HTR-8/SVneo (cell line): ENCODE measurements at places on chromosomes 4 and X.

- DNase-seq: no peak
Measured at GRCh38 chrX:29561417-29561816, 653.9 kb upstream of the MAGEB2 start.

GRCh38 chr4:20085156-20085555 is 166.5 kb upstream of the SLIT2 start:
- no peak for DNase-seq

- no peak for DNase-seq
Measured at GRCh38 chr4:17544205-17544604, 29.2 kb downstream of the CLRN2 start.

GRCh38 chr4:114691865-114692264 is 93.3 kb downstream of the UGT8 start:
- no peak for DNase-seq

DNA sequence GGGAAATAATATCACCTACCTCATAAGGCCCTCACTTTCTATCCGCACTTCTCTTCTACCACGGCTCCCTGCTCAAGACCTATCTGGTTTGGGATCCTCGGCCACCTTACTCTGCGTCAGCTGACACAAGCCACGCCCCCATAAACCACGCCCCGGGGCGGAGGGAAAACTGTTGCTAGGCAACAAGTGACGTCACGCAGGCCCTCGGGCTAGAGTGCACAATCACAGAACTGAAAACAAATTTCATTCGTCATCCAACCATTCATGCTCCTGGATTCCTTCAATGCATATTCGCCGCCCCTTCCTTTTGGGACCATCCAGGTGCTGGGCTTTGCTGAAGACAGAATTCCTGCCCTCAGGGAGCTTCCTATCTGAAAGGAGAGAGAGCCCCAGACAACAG is 66.3 kb downstream of the SMC1A start:
- no peak for DNase-seq

- DNase-seq: no peak
Measured at GRCh38 chr4:151163855-151164254, 64.4 kb downstream of the RPS3A start.

- no peak for DNase-seq
Measured at GRCh38 chr4:118388606-118389005, 35.8 kb upstream of the PRSS12 start.

GRCh38 chr4:181659202-181659601 is 584.0 kb upstream of the TENM3 start:
- no peak for DNase-seq

DNA sequence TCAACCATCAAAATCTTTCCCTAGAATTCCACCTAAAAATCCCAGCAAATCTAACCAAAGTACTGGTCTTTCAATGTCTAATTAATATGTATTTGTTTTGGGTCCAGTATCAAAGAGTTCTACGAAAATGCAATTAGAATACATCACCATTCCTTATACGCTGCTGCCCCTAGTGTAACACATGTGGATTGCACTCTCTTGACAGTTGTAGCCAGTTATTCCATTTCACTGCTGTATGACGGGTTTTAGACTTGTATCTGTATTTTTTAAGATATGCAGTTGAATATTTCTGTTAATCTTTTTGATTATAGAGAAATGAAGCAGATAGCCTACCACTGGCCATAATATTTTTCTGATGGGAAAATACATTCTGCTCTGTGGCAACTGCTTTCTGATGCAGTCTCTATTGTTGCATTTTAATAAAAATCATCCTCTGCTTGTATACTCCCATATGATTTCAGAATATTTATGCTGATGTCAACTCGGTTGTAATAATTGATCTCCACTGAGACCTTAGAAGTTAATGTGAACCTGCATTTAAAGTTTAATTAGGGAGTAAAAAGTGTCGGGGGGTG is 17.1 kb upstream of the PAGE2B start:
- DNase-seq: peak; percentile 2

DNA sequence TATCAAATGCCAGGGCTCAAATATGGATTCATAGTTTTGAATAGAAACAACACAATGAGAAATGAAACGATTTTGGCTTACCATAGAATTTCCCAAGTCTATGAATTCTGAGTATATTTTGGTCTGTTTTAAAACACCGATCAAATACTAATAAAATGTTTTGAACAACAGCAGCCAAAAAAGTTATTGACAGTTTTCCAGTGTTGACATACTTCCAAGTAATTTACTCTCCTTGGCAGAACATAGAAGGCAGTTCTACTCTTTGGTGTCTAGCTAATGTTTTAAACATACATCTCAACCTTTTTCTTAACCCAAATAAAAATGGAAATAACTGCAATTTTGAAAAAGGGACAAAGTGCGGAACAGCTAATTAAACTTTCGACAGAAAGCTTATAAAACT is 1419.8 kb downstream of the ADGRL3 start:
- DNase-seq: no peak

- DNase-seq: no peak
Measured at GRCh38 chr4:2333356-2333841, 71.5 kb upstream of the MXD4 start.

GRCh38 chr4:5209862-5210261 is 158.6 kb downstream of the STK32B start:
- DNase-seq: no peak

- DNase-seq: no peak
Measured at GRCh38 chr4:8534611-8535010, 45.6 kb upstream of the GPR78 start.

DNA sequence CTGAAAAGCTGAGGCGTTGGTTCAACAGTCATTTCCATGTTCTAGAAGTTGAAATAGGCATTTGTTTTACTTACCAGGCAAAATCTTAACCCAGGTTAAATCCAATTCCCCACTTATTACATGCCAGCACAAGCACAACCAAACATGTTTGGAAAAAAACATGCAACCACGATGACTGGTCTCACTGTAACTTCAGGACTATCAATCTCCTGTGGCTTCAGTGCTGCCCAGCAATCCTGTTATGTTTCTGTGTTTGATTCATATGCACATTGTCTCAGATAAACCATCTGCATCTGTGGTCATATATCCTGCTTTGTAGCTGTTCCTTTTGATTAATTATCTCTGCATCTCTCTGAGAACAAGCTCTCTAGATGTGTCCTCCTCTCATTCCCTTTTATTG is 28.3 kb downstream of the PRDM8 start:
- no peak for DNase-seq

DNA sequence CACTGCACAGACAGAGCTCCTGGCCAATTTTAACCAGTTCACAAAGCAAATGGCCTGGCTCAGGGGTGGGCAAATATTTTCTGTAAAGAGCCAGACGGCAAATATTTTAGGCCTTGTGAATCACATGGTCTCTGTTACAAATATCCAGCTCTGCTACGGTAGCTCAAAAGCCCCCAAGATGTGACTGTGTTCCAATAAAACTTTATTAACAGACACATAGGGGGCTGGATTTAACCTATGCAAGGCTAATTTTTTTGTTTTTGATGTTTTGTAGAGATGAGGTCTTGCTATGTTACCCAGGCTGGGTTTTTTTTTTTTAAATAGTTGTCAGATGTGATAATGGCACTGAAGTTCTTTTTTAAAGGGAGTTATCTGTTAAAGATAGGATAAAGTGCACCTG is 65.4 kb downstream of the PRKX start:
- DNase-seq: no peak

- DNase-seq: no peak
Measured at GRCh38 chrX:133888984-133889383, 96.4 kb downstream of the GPC3 start.

DNA sequence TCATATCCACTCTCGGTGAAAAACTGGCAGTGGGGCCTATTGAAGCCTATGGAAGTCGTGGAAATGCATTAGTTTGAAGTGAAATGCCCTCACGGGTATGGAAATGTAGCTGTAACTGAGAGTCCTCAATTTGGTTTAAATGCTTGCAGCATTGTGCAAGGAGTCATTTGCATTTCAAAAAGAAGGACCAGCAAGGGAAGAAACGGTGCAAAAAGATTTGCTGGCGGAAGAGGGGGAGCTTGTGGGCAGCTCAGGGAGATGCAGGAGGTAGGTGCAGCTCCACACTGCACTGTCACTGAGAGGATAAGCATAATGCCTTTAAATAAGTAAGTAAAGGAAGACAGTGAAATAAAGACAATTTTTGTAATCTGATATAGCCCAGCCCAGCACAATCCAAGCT is 400.4 kb upstream of the DIPK2B start:
- no peak for DNase-seq

DNA sequence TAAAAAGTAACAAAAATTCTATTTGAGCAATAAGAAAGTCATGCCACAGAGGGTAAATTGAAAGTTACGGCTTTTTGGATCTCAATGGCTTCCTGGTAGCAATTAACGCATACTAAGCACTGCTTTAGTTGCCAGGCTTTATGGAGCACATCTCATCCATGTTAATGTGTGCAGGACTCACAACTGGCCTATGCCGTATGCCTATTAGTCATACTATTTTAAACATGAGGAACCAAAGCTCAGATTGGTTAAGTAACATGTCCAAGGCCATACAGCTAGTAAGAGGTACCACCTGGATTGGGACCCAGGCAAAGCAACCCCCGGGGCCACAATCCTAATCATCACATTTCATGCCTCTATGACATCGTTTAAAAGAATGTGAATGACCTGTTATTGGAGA is 17.1 kb downstream of the DAPP1 start:
- DNase-seq: no peak

- DNase-seq: no peak
Measured at GRCh38 chrX:150569155-150569477, 695 bp downstream of the MTM1 start.

- DNase-seq: no peak
Measured at GRCh38 chr4:102493794-102494193, 7.4 kb upstream of the NFKB1 start.

GRCh38 chr4:163107754-163108153 is 58.9 kb downstream of the NAF1 start:
- no peak for DNase-seq

DNA sequence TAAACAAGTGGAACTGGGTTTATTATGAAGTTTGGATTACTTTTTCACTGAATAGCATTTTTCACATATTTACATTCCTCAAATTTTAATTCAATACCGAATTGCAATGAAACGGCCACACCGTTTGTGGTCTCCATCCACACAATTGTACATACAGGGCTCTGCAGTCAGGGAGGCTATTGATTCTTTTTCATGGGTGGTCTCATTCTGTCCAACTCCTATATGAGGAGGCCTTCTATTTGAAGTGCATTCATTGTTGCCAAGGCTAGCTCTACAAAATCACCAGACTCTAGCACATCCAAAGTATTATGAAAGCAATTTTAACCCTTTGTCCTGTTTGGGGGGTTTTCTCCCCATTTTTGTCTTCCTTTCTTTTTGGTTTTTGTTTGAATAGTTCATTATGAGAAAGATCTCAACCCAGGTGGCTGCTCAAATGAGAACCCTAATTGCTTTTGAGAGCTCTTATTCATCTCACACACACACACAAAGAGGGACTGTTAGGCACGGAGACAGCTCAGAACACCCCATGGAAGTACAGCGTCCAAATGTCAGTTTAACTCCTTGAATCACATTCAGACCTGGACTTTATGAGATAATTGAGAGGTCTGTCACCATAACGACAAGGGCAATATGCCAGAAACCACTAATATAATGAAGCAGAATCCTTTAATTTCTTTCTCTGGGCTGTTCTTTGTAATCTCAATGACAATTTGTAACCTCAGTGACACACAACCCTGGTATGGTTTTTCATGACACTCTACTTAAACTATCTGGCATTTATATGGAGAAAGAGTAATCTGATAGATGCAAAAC is 79.4 kb downstream of the NLGN4X start:
- no peak for DNase-seq

DNA sequence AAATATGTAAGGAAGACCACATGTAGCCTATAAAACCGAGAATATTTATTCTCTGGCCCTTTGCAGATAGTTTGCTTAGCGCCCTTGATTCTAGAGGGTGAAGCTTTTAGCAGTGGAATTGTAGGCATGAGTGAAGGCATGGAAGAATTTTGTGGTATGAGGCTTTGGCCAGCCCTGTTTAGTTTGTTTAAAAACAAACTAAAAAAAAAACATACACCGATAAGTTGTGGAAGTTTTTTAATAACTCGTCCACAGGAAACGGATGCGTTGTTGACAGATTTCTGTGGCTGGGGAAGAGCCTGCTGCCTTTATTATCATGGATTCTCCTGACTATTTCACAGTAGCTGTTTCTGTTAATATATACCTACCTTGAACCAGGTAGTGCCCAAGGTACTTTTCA is 194.7 kb upstream of the LNX1 start:
- DNase-seq: no peak

- no peak for DNase-seq
Measured at GRCh38 chr4:86917212-86918039, 17.4 kb upstream of the AFF1 start.

GRCh38 chr4:64718091-64718490 is 308.8 kb upstream of the TECRL start:
- peak; percentile 2 for DNase-seq

- no peak for DNase-seq
Measured at GRCh38 chr4:58063404-58064160, 953.4 kb upstream of the IGFBP7 start.

GRCh38 chr4:3360777-3361176 is 68.0 kb downstream of the RGS12 start:
- no peak for DNase-seq

DNA sequence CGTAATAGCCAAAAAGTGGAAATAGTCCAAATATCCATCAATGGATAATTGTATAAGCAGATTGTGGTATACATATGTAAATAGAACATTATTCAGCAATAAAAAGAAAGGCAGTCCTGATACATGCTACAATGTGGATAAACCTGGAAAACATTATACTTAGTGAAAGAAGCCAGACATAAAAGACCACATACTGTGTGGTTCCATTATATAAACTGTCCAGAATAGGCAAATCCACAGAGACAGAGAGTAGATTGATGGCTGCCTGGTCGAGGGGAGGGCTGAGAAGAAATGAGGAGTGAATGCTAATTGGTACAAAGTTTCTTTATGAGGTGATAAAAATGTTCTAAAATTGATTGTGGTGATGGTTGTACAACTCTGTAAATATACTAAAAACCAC is 397.4 kb upstream of the RPS6KA3 start:
- DNase-seq: no peak

GRCh38 chr4:137700751-137701150 is 168.5 kb upstream of the PCDH18 start:
- DNase-seq: no peak

GRCh38 chrX:111098874-111099273 is 2.9 kb downstream of the PAK3 start:
- no peak for DNase-seq

DNA sequence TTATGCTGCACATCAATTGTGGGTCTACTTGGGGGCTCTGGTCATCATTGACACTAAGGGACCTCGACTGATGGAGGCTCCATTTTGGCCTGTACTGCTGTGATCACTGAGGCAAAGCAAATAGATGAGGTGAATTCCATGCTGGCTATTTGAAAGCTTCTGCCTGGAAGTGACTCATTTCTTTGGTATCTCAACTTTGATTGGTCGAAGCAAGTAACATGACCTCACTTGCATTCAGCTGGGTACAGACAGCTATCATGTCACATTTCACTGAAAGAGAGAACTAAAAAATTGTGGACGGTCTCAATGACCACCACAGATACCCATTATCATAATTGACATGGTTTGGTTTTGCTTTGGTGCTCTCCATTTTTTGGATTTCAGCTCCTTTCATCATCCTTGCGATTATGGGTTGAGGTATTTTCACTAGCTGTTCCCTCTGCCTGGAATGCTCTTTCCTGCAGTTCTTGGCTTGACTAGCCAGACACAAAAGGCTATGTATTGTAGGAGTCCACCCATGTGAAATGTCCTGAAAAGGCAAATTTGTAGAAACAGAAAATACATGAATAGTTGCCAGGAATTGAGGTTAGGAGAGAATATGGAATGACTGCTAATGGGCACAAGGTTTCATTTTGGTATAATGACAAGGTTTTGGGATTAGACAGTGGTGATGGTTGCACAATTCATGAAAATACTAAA is 369.2 kb upstream of the LCORL start:
- no peak for DNase-seq

- no peak for DNase-seq
Measured at GRCh38 chr4:175542786-175543185, 269.3 kb downstream of the GPM6A start.
